ENCODE measurements at places on chromosomes 11 and 22.

- DNase-seq, result no peak
These were observed 34.4 kb downstream of the SCUBE2 start for GRCh38 chr11:9057007-9057406.

GRCh38 chr11:14725150-14725549, 81.5 kb downstream of the PDE3B start:
- DNase-seq, result no peak

DNA sequence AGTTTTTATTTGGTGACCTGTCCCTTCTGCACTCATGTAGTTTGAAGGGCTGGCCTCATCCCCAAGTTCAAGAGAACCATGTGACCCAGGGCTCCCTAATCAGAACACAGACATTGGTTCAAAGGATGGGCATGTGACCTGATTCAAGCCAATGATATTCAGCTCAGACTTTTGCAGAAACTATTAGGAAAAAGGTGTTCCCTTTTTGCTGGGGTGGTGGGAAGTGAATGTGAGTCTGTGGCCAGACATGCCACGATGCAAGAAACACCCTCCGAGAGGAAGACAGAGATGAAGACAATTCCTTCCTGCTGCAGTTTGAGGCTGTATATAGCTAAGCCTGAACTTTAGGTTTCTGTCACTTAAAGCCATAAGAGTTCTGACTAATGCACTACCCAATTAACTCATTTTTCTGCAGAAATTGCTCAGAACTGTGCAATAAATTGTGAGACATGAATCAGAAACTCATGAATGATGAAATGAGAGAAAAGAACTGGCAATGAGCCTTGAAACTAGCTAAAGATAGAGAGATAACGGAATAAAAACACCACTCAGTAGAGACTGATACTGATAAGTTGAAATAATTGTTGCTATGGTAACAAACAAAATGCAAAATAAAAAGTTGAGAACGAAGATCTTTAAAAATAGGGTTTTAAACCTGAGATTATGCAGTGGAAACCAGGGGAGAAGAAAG, 9.2 kb upstream of the MAPK1 start:
- peak; percentile 67 for DNase-seq

GRCh38 chr11:10208131-10208575, 85.9 kb downstream of the SBF2 start:
- DNase-seq, result peak; percentile 66

DNA sequence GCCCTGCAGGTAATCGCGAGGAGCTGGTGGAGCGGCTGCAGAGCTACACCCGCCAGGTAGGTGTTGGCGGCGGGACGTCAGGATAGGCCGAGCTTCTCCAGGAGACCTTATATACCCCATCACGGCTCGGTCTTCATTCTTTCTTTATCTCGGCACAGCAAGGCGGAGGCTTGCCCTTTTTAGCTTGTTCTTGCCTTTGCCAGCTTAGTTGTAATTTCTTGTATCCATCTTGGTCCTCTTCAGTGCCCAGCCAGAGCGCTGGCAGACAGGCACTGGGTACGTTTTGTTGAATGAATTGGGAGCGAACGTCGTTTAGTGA, 459 bp downstream of the SF3B2 start:
- DNase-seq, result no peak

DNA sequence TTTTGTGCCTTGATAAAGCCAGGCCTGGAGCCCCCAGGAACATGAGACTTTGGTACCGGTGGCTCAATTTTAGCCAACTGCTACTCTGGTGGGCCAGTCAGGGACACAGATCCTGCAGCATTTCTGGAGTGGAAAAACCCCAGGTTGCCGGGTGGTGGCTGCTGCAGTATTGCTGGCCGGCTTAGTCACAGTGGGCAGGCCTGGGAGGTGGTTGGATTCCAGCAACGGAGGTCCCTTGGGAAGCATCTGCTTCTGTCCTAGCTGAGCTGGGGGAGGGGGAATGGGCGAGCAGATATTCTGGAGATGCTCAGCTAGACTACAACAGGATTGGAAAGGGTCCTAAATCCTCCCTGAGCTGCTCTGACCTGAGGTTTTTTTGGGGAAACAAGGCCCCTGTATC, 31.6 kb upstream of the ACCSL start:
- DNase-seq, result no peak

- DNase-seq, result peak; percentile 95
These were observed 57.9 kb downstream of the SYTL2 start for GRCh38 chr11:85752890-85753581.

DNA sequence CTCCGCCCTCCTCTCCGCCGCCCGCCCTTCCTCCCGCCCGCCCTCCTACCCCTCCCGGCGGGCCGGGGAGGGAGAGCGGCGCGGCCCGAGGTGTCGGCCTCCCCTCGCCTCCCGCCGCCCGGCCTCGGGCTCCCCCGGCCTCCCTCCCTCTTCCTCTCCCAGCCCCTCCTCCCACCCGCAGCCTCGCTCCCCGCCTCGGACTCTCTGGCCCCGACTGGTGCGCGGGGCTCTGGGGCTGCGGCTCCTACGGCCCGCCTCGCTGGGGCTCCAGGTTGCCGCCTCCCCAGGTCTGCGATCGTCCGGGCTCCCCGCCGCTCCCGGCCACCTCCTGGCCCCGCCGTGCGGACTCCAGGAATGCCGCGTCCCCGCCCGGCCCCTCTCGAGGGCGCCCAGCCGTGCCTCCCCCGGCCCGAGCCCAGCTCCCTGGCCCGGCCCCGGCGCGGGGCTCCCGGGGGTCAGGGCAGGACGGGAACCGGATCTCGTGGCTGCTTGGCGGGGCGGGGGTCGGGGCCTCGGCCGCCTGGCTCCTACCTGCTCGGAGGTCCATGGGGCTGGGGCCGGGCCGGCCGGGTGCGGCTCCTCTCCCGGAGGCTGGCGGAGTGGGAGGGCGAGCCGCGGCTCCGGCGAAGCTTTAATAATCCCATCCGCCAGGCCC, at the start of gene CLCF1:
TSS of gene CLCF1 (minus strand) at position 606 of the 655 bp plus-strand sequence. CDS start at position 547, 59 bp downstream.
- no peak for DNase-seq

DNA sequence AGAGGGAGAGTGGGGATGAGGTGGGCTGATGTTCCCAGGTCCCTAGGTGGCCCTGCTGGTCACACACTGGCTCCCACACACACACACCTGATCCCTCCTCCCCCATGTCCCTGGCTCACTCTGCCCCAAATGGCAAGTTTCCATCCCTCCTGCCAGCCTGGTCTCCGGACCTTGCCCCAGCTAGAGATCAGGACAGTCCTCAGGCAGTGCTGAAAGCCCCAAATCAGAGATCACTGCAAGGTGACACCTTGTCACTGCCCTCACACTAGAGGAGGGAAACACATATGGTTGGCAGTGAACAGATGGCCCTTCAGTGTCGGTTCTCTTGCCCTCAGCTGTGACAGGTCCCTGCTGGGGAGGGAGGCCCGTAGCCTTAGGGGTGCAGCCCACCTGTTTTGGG, 7.6 kb downstream of the TMPRSS5 start:
- DNase-seq, result no peak

- DNase-seq, result peak; percentile 60
These were observed 10.1 kb upstream of the PDGFB start for GRCh38 chr22:39254789-39255298.

- no peak for DNase-seq
These were observed 214.2 kb downstream of the LARGE1 start for GRCh38 chr22:33706100-33706499.

GRCh38 chr11:8354622-8355415, 91.1 kb upstream of the LMO1 start:
- DNase-seq, result no peak

DNA sequence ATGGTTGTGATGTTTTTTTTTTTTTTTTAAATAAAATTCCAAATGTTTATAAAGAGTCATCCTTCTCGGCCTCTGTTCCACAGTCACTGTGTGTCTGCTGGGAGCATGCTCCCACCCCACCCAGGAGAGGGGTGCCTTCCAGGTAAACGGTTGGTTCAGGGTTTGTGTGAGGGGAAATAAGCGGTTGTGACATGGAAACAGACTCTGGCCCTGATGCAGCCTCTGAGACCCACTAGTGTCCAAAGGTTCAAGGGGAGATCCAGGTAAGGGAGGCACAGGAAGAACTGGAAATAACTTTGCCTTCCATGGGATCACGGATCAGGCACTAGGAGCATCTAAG, 6.0 kb upstream of the GAS2L1 start:
- DNase-seq, result no peak

GRCh38 chr11:74321487-74322188, 10.2 kb upstream of the P4HA3 start:
- peak; percentile 14 for DNase-seq

DNA sequence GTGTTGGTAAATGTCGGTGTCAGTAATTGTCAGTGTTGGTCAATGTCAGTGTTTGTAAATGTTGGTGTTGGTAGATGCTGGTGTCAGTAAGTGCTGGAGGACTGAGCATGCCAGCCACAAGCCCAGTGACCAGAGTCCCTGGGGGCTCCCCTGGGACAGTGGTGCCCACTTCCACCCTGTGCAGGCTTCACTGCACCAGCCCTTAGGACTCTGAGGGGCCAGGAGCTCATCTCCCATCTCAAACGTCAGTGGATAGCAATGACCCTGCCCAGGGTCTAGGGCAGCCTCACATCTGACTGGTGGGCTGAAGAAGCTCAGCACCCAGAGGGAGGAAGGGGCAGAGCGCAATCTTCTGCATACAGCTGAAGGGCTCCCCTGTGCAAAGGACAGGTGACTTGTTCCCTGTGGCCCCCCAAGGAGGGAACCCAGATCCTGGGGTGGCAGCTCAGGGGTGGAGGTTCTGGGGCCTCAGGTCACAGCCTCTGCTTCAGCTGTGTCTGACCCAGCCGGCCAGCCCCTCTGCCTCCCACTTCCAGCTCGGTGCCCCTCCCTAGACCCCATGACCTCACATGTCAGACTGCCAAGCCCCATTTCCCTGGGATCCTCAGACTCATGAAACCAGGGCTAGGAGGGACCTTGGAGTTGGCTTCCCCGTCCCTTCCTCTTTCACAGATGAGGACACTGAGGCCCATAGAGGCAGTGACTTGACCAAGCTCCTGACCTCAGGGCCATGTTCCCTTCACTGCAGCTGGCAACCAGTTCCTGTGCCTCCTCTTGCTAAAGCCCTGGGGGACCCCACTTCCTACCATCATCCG, 138.4 kb downstream of the CRYBB2 start:
- DNase-seq, result no peak

All from CD4-positive, alpha-beta T cell treated with Interleukin-2 at 100 ng/mL for 4 hours (primary cell).